ENCODE measurements at places on chromosomes 5 and 9.

GRCh38 chr9:86700629-86701028 is 246.7 kb downstream of the GAS1 start:
- DNase-seq, result no peak

- DNase-seq, result no peak
These were observed 130.3 kb downstream of the PAX5 start for GRCh38 chr9:36903541-36904435.

DNA sequence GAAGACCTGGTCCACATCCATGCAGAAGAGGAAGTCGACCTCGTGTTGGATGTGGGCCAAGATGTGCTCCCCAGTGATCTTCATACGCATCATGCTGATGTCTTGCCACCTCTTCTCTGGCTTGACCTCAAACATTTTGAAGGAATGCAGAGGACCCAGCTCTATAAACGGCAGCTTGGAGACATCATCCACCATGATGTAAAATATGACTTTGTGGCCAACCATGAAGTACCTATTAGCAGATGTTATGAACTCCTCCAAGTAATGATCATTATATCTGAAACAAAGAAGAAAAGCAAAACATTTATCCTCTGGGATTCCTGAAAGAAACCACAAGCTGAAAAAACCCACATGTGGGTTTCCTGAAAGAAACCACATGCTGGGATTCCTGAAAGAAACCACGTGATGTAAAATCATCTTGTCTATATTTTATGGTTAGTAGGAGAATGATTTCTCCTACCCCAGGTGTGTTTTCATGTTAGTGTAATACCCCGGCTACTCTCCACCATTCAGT is 52.3 kb downstream of the GGTA1 start:
- no peak for DNase-seq

- DNase-seq, result no peak
These were observed 810.6 kb downstream of the TLE4 start for GRCh38 chr9:80382211-80382891.

DNA sequence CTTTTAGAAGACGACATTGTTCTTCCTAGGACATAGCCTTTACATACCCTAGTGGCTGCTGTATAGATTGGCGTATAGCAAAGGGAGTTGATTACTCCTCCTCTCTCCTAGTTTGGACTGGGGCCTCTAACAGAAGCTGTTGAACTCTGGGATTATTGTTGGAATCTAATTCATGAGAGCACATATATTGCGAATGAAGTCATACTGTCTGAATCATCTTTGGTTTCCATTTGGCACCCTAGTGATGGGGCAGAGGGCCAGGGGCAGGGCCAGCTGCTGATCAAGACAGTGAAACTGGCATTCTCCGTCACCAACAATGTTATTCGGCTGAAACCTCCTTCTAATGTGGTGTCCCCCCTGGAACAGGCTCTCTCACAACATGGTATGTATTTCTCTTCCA is 40.3 kb downstream of the NUP188 start:
- DNase-seq, result no peak

- peak; percentile 38 for DNase-seq
These were observed 190.6 kb downstream of the MAT2B start for GRCh38 chr5:163695830-163696578.

GRCh38 chr9:90834828-90835595 is 33.4 kb downstream of the SYK start:
- no peak for DNase-seq

DNA sequence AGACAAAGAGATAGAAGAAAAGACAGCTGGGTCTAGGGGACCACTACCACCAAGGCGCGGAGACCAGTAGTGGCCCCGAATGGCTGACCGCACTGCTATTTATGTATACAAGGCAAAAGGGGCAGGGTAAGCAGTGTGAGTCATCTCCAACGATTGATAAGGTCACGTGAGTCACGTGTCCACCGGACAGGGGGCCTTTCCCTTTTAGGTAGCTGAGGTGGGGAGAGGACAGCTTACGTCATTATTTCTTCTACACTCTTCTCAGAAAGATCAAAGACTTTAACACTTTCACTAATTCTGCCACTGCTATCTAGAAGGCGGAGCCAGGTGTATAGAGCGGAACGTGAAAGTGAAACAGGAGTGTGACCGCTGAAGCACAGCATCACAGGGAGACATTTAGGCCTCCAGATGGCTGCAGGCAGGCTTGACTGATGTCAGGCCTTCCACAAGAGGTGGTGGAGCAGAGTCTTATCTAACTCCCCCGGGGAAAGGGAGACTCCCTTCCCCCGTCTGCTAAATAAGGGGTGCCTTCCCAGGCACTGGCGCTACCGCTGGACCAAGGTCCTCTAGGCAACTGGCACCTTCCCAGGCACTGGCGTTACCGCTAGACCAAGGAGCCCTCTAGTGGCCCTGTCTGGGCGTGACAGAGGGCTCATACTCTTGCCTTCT is 6.1 kb upstream of the PRR16 start:
- DNase-seq, result peak; percentile 67

GRCh38 chr9:33988219-33988890 is 60.3 kb downstream of the UBAP2 start:
- DNase-seq, result no peak

- DNase-seq, result no peak
These were observed 99.3 kb downstream of the RGS3 start for GRCh38 chr9:113562653-113563381.

DNA sequence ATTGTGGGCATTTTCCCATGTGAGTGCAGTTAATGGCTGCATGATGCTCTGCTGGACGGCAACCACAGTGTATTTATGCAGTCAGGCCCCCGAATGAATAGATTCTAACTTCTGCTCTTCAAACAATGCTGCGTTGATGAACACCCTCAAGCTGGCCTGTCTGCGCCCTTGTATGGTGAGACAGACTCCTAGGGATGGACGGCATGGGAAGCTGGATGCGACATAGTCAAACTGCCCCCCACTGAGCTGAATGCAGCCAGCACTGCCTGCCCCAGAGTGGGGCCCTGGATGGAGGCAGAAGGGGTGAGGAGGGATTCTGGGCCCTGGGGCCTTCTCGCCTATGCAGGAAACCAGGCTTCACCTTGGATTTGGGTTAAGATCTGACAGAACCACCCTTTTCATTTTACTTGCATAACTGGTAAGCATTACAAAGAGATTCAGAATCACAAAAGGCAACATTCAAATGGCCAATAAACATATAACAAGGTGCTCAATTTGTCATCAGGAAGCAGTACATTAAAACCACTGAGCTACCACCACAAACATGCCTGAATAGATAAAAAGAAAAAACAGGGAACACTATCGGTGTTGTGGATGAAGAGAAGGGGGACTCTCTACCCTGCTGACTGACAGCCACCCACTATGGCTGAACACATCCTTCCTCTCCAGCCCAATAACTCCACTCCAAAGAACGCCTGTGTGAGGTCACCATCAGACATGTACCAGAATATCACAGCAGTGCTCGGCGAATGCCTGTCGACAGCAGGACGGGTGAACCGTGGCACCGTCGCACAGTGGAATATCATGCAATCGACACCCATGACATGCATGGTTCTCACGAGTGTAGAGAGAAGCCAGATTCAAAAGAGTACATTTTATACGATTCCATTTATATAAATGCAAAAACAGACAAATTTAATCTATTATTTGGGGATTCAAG is 79.1 kb downstream of the RAPGEF1 start:
- no peak for DNase-seq

DNA sequence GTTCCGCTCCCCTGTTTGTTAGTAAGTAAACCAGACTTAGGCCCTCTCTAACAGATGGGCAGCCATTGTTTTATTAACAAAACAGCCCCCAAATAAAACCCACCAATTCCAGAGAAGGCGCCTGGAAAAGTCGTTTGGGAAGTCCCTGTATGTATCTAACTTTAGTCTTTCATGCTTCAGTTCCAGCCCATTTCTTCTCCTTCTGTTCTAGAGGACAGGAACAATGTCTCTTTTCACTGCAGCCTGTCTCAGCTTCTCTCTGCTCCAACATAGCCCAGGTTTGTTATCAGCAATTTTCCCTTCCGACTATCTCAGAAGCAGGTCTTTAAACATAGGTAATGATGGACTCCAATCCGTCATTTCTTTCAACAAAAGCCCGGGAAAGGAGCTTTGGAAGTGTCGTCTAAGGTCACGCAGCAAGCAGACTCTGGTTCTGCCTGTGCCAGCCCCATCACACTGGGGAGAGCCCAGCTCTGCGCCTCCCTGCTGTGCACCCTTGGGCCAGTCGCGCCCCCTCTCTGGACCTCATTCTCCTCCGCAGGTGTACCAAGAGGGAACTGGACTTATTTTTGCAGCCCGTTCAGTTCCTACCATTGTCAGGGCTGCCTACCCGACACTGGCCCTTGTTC is 9.6 kb upstream of the AKNA start:
- DNase-seq, result no peak

DNA sequence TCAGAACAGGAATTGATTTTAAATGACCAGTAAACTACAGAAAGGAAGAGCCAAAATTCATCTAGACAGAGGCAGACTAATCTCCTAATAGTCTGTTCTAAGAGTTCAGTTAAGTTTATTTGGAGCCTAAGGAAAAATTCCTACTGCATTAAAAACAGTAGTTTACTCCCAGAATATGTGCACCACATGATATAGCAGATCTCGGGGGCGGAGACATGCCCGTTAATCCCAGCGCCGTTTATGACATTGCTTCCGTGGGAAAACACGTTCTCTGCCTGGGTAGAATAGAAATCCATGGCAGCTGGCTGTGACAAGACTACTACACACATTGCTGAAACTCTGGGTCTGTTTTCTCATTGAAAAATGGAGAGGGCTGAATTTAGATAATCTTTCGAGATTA is 11.4 kb downstream of the HABP4 start:
- no peak for DNase-seq

GRCh38 chr5:58317808-58318207 is 142.1 kb downstream of the PLK2 start:
- no peak for DNase-seq

GRCh38 chr9:15079989-15080388 is 169.8 kb upstream of the FREM1 start:
- no peak for DNase-seq

- DNase-seq, result no peak
These were observed 50.2 kb upstream of the STARD4 start for GRCh38 chr5:111562561-111562960.

- DNase-seq, result no peak
These were observed 24.6 kb downstream of the LYSMD3 start for GRCh38 chr5:90504743-90505142.

DNA sequence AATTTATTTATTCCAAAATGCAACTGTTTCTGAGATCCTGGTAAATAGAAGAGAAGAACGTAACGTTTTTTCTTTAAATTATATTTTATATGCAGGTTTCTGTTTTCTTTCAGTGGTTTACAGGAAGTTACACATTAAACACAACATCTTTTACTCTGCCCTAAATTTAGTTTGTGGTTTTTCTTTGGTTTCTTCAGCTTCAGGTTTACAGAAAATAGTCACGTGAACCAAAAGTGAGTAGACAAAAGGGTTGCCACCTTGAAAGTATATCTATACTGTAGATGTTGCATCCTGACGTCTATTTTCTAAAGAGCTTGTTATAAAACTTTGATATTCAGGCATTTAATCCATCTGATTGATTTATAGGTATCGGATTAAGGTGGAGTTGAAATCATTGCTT is 1236.6 kb downstream of the MAT2B start:
- DNase-seq, result no peak

GRCh38 chr9:13939701-13940490 is 374.0 kb downstream of the NFIB start:
- DNase-seq, result peak; percentile 86

- no peak for DNase-seq
These were observed 42.3 kb upstream of the NR3C1 start for GRCh38 chr5:143445776-143446175.

DNA sequence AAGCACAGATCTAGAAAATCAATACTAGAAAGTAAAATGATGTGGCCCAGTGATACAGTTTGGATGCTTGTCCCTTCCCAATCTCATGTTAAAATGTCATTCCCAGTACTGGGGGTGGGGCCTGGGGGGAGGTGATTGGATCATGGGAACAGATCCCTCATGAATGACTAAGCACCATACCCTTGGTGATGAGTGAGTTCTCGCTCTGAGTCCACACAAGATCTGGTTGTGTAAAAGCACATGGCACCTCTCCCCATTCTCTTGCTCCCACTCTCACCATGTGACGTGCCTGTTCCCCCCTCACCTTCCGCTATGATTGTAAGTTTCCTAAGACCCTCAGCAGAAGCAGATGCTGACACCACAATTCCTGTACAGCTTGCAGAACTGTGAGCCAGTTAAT is 234.2 kb upstream of the CDH6 start:
- no peak for DNase-seq

- DNase-seq, result peak; percentile 61
These were observed 494.6 kb downstream of the GADD45G start for GRCh38 chr9:90099262-90099963.

GRCh38 chr5:134114886-134115805 is 665 bp downstream of the TCF7 start:
- no peak for DNase-seq

GRCh38 chr9:22119522-22120158 is 110.5 kb upstream of the CDKN2B start:
- DNase-seq, result no peak

- DNase-seq, result no peak
These were observed 97.2 kb downstream of the ROR2 start for GRCh38 chr9:91852801-91853347.

DNA sequence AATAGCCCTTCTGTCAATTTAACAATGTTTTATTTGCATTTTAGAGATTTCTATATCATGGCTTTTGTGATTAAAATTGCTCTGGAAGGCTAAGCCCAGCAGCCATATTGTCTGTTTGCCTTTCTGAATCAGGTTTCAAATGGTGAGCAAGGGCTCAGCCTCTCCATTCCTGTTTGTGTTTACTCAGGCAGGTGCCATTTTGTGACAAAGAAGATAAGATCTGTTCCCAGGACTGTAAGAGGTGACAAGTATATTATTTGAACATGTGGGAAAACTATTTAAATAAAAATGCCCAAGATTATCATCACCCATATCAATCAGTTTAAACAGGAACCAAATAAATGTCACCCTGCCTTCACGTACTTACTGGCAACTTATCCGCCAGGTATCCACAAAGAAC is 641.3 kb upstream of the KLF4 start:
- DNase-seq, result peak; percentile 6

- no peak for DNase-seq
These were observed 34.2 kb downstream of the THBS4 start for GRCh38 chr5:80069251-80069800.

DNA sequence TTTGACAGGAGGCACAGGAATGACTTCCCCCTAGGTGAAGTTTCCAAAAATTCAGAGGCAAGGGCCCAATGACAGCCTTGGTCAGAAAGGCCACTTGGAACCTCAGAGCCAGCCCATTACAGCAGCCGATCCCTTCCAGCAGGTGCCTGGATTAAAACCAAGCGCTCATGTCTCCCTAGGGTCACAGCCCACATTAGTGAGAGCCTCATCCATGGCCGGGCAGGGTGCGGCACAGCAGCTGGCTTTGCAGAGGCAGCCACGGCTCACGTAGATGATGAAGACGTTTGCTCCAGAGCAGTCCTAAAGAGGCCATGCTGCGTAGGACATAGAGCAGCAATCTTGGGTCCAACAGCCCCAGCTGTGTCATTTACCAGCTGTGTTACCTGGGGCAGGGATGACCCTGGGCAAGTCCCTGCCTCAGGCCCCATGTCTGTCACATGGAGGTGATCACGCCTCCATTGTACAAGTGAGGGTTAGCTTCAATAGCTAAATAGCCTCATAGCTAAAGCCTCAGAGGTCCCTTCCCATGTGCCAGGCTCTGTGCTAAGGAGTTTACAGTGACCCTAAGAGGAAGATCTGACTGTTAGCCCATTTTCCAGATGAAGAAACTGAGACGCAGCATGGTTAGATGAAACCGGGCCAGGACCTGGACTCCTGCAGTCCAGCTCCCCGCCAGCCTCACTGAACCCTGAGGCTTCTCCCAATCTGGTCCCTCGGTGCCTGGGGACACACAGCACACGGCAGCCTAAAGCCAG is 39.2 kb downstream of the NEK6 start:
- DNase-seq, result no peak
